ENCODE measurements at places on chromosomes 12 and 14.

GRCh38 chr12:72098622-72099021, 160.0 kb downstream of the TPH2 start:
- DNase-seq, result no peak

GRCh38 chr12:127108360-127109215, 1158.4 kb upstream of the TMEM132C start:
- DNase-seq, result no peak

GRCh38 chr12:64633940-64634337, 23.6 kb downstream of the RASSF3 start:
- DNase-seq, result no peak

DNA sequence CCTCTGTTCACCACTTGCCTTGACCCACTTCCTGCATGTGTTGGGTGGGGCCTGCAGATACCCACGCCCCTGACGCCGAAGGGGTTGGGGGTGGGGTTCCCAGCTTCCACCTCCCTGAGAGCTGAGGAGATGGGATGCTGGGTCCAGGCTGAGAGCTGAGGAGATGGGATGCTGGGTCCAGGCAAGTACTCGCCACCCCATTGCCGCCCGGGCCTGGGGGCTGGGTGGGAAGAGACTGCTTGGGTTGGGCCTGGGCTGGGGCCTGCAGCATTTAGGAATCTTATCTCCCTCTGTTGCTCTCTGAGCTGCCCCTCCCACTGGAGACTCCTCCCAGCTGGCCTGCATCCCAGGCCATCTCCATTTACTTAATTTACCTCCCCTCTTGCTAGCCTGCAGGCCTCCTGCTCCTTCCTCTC, 17.4 kb downstream of the TEAD4 start:
- DNase-seq, result no peak

DNA sequence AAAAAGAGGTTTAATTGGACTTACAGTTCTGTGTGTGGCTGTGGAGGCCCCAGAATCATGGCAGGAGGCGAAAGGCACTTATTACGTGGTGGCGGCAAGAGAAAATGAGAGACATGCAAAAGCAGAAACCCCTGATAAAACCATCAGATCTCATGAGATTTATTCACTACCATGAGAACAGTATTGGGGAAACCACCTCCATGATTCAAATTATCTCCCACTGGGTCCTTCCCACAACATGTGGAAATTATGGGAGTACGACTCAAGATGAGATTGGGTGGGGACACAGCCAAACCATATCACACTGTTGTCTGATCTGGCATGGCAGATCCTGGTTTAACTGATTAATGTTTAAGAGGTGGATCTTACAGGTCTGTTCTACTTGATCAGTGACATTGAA, 5.6 kb downstream of the DDX47 start:
- DNase-seq, result no peak

DNA sequence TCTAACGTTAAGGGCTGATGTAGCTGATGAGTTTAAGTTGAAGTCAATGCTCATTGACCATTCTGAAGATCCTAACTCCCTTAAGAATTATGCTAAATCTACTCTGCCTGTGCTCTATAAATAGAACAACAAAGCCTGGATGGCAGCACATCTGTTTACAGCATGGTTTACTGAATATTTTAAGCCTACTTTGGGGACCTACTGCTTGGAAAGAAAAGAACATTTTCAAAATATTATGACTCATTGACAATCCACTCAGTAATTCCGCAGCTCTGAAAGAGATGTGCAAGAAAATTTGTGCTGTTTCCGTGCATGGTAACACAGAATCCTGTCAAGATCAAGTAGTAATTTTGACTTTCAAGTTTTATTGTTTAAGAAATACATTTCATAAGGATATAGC, 35.0 kb upstream of the NAV3 start:
- DNase-seq, result no peak

DNA sequence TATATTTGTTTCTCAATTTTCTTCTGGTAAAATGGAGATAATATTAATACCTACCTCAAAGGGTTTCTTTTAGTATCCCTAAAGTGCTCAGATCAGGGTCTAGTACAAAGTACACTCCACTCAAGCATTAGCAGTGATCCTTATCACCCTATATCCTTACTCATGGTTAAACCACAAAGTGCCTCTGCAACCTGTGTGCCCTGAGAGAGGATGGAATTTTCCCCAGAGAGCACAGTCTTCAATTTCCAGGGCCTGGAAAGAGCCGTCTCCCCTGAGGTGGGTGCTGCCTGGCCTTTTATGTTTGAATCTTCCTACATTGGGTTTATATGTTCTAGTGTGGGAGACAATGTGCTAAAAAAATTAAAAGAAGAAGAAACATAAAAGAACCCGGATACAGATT, 183.1 kb upstream of the FBXO33 start:
- no peak for DNase-seq

Measured in NCI-H1105 treated with DMSO at 0.1 percent for 48 hours (cell line).